ENCODE measurements at places on chromosomes 11 and 22.

DNA sequence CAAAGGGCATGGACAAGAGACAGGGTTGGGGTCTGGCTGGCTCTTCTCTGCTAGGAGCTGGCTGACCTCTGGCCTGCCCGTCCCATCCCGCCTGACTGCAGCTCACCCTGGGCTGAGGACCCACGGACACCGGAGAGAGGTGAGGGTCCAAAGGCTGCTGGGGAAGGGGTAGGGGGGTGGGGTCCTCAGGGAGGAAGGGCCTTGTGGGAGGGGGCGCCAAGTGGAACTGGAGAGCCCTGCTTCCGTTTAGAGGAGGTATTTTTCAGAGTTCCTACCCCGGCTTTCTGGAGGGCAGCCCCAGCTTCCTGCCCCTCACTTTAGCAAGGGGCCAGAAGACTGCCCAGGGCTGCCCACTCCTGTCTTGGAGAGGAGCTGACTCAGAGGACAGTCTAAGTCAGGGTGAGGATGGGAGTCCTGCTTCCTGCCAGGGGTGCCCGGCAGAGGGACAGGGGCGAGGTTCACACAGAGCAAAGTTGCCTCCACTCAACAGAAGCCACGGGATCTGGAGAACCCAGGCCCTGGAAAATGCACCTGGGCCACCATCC, 7.1 kb downstream of the LARGE2 start:
- DNase-seq = no peak

DNA sequence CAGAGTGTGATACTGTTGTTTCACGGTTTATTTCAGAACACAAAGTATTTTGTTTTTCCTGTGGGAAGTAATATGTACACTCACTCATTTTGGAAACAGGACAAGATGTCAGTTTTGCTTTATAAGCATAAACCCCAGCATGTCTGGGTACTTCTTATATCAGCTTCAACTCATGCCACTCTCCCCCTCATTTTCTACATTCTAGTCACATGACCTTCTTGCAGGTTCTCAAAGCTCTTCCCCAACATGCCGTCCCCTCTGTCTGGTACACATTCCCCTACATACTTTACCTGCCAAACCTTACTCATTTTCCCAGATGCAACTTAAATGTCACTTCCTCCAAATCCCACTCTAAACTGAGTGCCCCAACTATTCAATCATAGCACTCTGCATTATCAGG, 1.6 kb upstream of the CTR9 start:
- DNase-seq = no peak

- DNase-seq = no peak
Observed at GRCh38 chr11:105153392-105153791, 13.8 kb upstream of the CARD18 start.

DNA sequence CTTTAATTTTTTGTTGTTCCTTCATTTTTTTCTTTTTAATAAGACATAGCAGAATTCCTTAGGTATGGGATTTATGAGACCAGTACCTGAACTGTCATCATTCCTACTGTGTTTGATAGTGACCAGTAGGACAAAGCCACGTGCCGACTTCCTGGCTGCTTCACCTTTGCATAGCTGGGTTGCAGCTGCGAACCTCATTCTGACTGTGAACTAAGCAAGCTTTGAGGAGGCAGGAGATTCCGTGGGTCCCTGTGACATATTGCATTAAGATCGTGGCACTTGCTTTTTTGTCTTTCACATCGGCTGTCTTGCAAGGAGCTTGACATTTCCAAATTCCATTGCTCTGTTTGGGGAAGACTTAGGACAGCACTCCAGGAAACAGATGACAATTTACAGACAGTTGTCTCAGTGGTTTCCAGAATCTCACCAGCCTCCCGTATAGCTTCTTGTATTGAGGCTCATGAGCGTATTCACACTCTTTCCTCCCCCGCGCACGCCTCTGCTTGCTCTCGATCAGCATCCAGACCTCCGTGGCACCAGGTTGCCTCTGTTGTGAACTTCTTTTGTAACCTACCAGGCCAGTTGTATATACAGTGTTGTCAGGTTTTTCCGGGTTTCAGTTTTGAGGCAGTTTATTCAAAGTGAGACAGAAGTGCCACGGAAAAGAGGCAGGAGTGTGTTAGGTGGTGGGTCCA, 101.7 kb downstream of the CWC15 start:
- DNase-seq = no peak

DNA sequence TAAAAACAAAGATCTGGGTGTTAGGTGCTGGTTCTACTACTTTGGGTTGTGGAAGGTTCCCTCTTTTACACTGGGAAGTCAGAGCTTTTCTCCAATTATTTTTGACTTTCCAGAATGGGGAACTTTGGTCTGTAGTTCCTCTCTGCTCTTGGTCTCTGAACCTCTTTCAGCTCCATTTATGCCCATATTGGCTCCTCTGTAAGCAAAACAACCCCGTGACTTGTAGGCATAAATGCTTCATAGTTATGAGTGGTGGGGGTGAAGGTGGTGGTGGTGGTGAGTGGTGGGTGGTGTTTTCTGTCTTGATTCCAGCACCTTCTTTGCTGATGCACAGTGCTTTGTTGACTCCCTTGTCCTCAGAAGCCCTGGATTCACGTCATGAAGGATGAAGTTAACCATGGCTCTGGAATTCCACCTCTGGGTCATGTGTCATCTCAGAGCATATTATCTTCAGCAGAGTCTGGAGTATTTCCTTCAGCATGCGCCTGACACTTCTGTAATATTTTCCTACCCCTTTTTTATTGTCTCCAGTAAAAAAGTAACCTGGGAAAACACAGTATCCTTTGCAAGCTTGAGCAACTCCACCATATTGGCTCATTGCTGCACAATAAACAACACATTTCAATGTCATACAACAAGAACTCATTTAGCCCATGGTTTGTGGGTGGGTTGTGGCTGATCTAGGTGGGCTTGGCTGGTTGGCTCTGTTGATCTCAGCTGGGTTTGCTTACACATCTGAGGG, 24.1 kb upstream of the GRK3 start:
- no peak for DNase-seq

GRCh38 chr11:88188251-88188931, 13.1 kb upstream of the RAB38 start:
- peak; percentile 89 for DNase-seq

DNA sequence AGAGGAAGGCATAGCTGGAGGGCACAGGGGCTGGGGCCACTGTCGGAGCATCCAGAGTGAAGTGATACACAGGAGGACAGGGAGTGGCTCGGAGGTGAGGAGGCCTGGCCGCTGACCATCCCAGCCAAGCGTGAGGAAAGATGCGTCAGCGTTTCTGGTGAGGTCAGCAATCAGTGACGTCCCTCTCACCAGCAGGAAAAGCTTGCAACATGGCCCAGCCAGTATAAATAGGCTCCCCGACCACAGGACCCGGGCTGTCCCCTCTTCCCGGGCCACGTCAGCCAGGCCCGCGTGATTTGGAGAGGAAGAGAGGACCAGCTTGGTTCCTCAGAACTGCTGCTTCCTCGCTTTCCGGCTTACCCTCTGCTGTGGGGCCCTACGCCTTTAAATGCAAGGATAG, 4.2 kb upstream of the OSM start:
- no peak for DNase-seq

- no peak for DNase-seq
Observed at GRCh38 chr11:57460022-57460757, at the start of gene RTN4RL2. Gene RTN4RL2, plus strand, starts transcription at chr11:57460528. Its CDS starts 338 bp downstream, at chr11:57460866.

GRCh38 chr11:34748036-34748435, 127.1 kb downstream of the EHF start:
- peak; percentile 30 for DNase-seq

DNA sequence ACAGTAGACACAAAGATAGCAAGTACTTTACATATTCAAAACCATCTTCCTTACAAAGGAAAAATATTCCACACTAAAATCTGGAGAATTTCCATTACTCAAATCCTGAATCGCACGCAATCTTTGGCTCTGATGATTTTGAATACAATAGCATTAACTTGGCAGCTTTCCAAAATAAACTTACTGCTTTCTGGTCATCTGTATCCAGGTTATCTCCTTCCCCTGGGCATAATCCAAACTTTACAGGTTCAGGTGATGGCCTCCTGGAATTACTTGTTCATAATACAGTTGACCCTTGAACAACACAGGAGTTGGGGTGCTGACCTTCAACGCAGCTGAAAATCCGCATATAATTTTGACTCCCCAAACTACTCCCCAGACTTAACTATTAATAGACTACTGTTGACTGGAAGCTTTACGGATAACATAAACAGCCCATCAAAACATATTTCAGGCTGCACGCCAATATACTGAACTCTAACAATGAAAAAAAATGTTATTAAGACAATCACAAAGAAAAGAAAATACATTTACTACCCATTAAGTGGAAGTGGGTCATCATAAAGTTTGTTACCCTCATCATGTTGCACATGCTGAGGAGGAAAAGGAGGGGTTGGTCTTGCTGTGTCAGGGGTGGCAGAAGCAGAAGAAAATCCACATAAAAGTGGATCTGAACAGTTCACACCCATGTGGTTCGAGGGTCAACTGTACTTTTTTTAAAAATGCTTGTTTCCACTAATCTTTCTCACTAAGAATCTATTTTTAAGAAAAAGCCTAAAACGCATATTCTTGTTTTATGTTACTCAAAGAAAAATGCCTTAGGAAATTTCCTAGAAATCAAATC, 6.5 kb downstream of the MTMR2 start:
- DNase-seq = no peak

DNA sequence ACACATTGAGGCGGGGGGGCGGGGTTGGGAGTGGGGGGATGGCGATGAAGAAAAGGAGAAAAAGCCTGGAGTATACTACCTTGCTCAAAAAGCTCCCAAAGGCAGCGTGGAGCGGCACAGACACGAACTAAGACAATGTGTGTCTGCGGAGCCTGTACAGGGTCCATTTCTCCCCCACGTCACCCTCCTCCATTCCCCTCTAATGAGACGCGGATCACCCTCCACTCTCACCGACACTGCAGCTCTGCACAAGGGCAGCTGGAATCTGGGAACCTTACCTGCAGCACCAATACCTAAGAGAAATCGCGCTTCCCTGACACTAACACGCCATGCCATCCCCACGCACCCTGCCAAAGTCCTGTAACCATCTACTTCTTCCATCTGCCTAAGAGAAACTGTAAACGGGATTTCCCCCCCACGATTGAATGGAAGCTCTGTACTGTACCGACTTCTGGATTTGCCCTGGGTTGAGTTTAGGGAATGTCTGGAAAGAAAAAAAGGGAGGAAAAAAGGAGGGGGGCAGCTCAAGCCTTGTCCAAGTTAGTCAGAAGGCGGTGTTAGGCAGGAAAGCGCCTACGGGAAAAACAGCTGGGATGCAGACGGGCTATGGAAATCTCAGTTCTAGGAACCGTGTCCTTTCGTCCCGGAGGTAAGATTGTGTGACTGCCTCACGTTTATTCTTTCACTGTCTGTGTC, 125.7 kb upstream of the C11orf58 start:
- DNase-seq = no peak

DNA sequence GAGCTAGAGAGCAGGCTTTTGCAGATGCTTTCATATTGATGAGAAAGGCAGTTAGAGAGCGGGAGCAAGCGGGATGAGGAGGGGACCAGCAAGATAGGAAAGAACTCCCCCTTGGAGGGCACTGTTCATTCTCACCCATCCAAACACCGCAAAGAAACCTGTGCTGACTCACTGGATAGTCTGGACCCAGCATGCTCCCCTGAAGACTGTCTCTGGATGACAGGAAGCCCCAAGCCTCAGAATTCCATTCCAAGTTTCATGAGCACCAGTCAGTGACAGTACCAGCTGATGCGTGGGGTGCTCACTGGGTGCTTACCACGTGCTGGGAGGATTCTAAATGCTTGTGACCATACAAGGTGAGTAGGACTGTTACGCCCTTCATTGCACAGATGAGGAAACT, 34.2 kb downstream of the MICAL3 start:
- DNase-seq = no peak

- no peak for DNase-seq
Observed at GRCh38 chr11:126697936-126698335, 302.6 kb downstream of the KIRREL3 start.

DNA sequence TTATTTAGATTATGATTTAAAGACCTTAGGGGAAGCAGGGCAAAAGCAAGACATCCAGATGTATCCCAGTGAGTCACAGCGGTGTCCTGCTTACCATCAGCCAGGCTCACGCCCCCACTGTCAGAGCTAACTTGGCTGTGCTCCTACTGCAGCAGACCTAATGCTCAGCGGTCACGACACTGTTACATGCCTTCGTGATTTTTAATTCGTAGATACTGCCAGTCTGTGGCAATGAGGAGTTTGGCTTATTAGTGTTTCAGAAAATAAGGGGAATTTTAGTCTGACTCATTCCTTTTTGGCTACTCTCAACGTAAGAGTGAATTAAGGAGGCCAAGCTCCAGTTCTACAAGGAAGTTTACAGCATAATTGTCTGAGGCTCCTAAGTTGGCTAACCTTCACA, 22.7 kb downstream of the EFCAB6 start:
- DNase-seq = peak; percentile 34

DNA sequence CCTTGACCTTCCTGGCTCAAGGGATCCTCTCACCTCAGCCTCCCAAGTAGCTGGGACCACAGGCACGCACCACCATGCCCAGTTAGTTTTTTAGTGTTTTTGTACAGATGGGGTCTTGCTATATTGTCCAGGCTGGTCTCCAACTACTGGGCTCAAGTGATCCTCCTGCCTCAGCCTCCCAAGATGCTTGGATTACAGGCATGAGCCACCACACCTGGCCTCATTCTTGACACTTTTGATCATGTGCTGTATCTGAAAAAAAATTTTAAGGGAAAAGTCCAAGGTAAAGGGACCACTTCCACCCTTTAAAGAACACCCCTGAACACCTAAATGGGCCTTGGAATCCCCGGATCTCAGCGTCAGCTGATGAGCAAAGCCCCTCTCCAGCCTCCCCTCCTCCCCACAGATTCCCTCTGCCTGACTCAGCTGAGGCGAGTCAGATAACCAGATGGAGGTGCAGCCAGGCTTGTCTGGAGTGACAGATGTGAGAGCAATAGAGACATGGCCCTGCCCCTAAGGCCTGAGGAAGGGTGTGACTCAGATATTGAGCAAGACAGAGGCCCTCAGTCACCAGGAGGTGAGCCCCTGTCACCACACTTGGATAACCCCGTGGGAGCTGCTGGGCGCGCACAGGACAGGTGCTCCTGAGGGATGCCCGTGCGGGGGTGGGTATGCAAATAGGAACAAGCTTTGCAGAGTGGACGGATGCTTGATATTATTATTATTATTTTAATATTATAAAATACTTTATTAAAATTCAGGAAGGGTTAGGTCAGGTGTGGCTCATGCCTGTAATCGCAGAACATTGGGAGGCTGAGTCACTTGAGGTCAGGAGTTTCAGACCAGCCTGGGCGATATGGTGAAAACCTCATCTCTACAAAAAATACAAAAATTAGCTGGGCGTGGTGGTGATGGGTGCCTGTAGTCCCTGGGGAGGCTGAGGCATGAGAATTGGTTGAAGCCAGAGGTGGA, 5.0 kb upstream of the CCDC88B start:
- DNase-seq = peak; percentile 79

- DNase-seq = peak; percentile 59
Observed at GRCh38 chr11:7060868-7061267, 27.9 kb upstream of the RBMXL2 start.

DNA sequence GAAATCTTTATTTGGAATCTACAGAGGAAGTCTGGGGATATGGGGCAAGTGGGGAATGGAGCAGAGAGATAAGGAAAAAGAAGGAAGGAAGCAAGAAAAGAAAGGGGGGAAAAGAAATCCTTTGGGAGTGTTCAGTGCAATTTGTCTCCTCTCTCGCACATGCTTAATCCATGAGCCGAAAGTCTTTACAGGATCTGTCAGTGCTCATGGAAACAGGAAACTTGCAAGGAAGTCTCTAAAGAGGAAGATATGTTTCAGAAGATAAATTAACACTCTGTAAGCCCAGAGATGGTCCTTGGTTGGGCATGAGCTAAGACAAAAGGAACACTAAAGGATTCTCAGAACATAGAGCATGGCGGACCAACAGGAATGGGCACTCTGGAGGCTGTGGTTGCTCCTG, 47.9 kb upstream of the FLI1 start:
- DNase-seq = no peak

GRCh38 chr22:33851821-33852384, 68.4 kb downstream of the LARGE1 start:
- DNase-seq = no peak
